NCI-H748 treated with DMSO at 0.1 percent for 48 hours (cell line): ENCODE measurements at places on chromosomes 12 and 14.

- no peak for DNase-seq
Observed at GRCh38 chr12:13436696-13437391, 240.3 kb downstream of the EMP1 start.

DNA sequence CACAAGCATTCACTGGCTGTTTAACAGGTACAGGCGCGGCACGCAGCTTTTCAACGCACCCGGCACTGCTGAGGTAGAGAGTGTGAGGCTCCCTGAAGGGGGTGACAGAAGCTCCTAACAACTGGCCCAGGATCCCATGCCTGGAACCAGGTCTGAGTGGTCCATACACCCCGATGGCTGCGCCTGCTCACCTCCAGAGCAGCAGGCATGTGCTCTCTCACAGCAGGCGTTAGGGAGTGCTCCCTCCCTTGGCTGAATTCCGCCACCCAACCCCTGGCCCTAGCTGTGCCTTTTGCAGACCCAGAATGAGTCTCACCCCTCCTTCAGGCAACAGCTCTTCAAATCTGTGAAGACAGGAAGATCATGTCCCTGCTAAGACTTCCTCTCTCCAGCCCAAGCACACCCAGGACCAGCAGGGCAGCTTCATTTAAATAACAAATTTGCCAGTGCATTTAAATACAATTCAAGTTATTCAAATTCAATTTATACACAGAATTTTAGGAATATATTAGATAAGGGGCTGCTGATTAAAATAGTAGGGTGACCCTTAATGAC is 86.0 kb downstream of the SETD3 start:
- DNase-seq = no peak

DNA sequence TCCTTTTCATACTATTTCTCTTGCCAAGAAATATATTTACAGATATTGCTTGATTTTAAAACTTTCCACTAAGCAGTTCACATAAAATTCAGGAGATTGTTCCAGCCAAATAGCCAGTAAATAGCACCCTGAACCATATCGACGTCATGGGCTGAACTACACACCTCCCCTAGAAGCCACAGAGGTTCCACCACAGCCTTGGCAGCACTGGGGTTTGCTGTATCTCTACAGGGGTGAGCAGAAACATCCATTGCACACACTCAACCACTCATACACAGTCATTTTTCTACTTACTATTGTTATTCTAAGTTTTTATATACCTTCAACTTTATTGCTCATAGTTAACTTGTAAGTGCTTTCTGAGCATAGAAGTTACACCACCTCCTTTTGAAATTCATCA is 8.1 kb upstream of the EIF2S3B start:
- no peak for DNase-seq

GRCh38 chr14:28083389-28083788 is 683.2 kb upstream of the FOXG1 start:
- DNase-seq = no peak

- DNase-seq = no peak
Observed at GRCh38 chr14:73725116-73726024, 11.2 kb upstream of the PNMA1 start.

DNA sequence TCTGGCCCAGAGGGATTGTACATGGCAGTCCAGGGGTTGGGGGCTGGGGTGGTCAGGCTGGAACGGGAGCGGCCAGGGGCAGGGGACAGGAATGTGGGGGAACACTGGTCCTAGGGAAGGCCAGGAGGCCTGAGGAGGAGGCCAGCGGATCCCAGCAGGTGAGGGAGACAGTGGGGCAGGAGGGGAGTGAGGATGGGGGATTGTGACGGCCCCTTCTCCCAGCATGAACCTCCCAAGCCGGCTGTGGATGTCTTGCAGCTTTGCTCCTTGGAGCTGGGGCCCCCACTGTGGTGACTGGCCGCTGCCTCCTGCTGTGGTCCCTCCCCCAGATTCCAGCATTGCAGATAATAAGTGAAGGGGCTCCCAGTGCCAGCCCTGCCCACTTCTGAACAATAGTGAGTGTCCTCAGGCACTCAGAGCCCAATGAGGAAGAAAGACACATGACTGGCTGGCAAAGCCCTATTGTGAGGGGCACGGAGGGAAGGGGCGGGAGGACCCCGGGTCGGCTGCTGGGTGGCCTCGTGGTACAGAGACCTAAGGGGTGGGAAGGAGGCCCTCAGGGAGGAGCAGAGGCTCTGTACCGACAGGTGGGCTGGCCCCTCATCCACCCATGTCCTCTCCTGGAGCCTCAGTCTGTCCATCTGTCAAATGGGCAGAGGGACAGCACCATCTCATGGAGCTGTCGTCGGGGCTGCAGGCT is 215.0 kb downstream of the KIF26A start:
- no peak for DNase-seq

GRCh38 chr12:41190338-41190737 is 2.2 kb downstream of the PDZRN4 start:
- peak; percentile 68 for DNase-seq

- DNase-seq = no peak
Observed at GRCh38 chr12:118325081-118325480, 47.6 kb downstream of the TAOK3 start.

GRCh38 chr12:40107803-40108620 is 2.1 kb upstream of the SLC2A13 start:
- DNase-seq = no peak

GRCh38 chr12:6891646-6892001 is 13.0 kb upstream of the LRRC23 start:
- DNase-seq = no peak

- DNase-seq = no peak
Observed at GRCh38 chr14:69986336-69986735, 107.1 kb downstream of the SMOC1 start.

DNA sequence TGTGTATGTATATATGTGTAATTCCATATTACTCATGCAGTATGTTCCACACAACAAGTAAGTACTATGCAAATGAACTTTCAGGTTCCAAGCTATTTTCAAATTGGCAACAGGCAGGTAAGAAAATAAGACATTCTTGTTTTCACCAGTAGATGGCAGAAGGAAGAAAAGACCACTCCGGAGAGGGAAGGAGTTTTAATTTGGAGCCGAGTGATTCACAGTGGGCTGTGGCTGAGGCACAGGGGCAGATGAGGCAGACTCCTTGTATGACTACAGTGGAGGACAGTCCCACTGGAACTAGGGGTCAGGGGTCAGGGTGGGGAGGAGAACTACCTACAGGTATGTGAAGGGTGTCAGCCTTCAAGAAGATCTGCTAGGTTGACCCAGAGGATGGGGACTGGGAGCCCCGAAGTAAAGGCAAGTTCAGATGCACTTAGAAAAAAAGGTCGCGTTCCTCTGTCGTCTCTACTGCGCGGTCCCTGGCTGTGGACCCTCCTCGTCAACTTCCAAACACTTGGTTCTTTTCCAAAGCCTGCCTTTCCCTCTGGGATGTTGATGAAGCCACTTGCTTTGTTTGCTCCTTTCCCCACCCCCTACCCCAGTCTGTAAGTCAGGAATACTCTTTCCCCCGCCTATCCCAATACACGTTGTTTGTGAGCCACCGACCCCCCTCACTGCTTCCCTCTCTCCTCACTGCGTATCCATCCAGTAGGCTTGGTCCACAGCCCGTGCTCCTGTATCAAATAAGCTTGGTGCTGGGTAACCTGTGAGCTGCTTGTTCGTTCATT is 24.1 kb downstream of the DDX47 start:
- DNase-seq = no peak

GRCh38 chr12:109144224-109144623 is 27.8 kb downstream of the ACACB start:
- DNase-seq = no peak

DNA sequence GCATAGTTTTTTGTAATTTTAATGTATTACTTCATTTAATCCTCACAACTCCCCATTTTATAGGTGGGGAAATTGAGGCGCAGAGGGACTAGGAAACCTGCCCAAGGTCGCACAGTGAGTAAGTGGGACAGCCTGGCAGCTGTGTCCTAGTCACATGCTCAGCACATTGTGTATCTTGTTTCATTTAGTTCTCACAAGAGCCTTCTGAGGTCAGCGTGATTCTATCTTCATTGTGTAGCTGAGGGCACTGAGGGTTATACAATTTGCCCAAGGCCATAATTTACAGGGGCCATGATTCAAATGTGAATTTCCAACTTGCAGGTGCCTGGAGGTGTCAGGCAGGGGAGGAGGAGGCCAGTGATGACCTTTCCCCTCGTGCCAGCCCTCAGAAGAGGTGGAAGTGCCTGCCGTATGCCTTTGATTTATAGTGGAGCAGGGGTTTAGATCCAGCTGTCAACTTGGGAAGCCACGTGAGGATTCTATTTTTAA is 30.3 kb upstream of the SMOC1 start:
- DNase-seq = peak; percentile 20

GRCh38 chr12:52204095-52204930 is 12.5 kb upstream of the KRT80 start:
- DNase-seq = no peak

GRCh38 chr14:89165189-89166181 is 251.5 kb downstream of the FOXN3 start:
- no peak for DNase-seq

DNA sequence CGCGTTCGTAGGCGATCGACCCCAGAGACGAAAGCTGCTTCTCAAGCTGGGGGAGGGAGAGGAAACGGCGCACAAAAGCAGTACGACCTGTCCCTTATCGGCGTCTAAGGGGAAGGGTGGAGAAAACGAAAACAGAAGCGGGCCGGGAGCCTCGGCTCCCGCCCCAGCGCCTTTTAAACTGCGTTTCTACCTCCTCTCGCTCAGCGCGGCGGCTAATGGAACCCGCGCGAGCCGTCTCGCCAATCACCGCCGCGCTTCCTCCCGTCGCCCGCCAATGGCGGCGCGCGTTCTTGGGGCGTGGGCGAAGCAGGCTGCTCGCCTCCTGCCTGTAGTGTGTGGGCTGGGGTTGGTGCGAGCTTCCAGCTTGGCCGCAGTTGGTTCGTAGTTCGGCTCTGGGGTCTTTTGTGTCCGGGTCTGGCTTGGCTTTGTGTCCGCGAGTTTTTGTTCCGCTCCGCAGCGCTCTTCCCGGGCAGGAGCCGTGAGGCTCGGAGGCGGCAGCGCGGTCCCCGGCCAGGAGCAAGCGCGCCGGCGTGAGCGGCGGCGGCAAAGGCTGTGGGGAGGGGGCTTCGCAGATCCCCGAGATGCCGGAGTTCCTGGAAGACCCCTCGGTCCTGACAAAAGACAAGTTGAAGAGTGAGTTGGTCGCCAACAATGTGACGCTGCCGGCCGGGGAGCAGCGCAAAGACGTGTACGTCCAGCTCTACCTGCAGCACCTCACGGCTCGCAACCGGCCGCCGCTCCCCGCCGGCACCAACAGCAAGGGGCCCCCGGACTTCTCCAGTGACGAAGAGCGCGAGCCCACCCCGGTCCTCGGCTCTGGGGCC is at the start of gene TMPO:
Gene TMPO (plus strand): TSS at position 304 of the 824 bp plus-strand sequence. CDS start 278 bp downstream, at position 582.
- peak; percentile 93 for DNase-seq

DNA sequence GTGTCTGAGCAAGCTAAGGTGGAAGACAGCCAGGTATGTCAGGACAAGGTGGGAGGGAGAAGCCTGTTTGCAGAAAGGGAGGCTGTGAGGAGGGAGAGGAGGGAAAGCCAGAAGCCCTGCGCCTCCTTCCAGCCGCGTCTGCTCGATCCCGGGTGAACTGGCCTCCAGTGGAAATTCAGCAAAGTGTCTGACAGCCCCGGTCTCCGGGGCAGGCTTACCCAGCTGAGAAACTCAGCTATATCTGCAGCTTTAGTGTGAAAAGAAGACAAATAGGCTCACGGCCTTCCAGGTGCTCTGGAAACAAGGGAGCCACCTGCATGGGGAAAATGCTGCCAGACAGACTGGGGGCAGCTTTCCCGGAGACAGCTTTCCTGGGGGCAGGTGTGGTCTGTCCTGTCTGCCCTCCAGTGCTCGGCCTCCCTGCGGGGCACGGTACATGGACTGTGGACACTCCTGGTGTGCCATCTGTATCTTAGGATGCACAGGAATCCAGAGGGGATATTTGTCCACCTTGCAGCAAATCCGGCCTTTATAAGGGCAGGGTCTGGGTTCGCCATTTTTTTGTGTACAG is 6.3 kb downstream of the RFLNA start:
- DNase-seq = no peak

GRCh38 chr14:102140027-102140749 is 491 bp downstream of the WDR20 start:
- no peak for DNase-seq

DNA sequence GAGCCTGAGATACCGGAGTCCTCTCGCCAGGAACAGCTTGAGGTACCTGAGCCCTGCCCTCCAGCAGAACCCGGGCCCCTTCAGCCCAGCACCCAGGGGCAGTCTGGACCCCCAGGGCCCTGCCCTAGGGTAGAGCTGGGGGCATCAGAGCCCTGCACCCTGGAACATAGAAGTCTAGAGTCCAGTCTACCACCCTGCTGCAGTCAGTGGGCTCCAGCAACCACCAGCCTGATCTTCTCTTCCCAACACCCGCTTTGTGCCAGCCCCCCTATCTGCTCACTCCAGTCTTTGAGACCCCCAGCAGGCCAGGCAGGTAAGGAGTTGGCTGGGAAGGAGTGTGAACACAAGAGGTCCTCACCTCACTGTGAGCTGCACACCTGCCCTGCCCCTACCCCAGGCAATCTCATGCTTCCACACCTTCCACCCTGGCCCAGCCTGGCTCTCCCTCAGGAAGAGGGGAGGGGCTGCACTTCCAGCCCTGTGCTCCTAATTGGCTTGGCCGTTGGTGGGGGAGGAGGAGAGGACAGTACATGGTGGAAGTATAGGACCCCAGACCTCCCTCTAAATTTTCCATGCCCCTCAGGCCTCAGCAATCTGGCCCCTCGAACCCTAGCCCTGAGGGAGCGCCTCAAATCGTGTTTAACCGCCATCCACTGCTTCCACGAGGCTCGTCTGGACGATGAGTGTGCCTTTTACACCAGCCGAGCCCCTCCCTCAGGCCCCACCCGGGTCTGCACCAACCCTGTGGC is 6.2 kb downstream of the C1QL4 start:
- no peak for DNase-seq

DNA sequence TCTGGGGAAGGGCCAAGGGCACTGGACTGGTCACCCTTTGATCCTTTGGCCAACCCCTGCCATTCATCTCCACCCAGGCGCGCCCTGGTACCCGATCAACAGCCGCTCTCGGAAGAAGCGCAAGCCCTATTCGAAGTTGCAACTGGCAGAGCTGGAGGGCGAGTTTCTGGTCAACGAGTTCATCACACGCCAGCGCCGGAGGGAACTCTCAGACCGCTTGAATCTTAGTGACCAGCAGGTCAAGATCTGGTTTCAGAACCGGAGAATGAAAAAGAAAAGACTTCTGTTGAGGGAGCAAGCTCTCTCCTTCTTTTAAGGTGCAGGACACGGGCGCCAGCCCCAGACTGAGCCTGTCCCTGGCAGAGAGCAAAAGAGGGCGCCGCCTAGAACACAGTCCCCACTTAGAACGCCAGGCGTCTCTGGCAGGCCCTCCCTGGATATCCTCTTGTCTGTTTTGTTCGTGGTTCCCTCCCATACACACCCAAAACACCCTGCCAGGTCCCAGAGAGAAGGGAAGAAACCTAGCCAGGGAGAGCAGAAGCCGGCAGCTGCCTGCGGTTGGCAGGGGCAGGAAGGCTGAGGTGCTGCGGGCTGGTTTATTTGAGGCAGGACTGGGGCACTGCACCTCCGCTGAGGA is 1.7 kb downstream of the HOXC12 start:
- DNase-seq = no peak
